Suppressor macrophage (primary cell): ENCODE measurements at places on chromosomes 11 and 22.

DNA sequence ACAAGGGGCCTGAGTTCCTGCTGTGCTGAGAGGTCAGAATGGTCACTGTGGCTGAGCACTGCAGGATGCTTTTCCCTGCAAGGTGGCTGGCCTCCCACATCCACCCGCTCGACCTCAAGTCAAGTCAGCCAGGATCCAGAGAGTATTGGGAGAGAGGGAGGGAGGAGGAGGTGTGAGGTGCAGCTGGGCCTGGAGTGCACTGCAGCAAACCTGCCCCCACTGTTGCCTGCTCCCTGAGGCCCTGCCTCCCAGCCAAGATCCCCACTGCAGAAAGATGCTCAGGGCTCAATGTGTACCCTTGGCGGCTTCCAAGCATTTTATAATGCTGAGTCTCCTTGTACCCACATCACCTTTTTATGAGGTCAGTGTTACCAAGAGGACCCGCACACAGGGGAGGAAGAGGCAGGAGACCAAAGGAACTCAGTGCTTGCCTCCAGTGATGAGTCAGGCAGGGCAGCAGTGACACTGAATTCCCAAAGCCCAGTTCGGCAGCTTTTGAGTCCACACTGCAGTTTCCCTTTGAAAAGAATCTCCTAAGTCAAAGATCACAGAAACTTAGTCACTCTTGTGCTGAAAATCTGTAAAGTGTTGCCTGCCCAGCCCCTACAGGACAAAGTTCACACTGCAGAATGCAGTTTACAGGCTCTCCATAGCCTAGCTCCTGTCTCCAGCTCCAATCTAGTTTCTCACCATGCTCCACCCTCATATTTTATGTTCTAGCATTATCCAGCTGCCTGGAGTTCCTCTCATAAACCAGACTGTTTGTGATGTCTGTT lies 3.1 kb downstream of the ENDOD1 start:
- peak; percentile 44 for DNase-seq

GRCh38 chr11:70073871-70074371 lies 4.2 kb upstream of the ANO1 start:
- DNase-seq, result peak; percentile 8

DNA sequence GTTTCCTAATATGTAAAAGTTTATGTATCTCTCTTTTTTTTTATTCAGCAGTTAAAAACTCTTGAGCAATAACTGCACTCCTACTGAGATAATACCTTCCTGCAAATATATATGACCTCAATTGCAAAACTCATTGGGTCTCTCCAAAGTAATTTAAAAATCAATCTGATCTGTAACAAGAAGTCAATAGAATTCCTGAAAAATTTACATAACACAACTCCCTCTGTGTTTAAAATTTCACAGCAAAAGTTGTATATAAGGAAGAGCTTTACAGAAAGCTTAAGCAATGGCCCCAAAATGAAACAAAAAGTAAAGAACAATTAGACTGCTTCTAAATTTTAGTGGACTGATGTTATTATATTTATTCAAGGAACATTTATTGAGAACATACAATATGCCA lies 313.4 kb downstream of the DLG2 start:
- DNase-seq, result no peak

DNA sequence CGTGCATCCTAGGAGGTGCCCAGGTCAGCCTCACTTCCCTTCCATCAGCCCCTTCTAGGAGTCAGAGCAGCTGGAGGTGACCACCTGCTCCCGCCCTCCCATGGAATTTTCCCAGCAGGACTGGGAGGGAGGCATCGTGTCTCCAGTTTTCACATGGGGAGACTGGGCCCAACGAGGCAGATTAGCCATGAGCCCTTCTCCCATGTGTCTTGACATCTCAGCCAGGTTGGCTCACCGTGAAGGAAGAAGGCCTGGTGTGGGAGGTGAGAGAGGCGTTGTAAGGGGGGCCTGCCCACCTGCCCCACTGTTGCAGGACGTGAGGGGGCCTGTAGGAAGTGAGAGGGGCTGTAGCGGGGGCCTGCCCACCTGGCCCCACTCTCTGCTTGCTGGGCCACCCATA lies 1521.4 kb downstream of the BRD1 start:
- no peak for DNase-seq
